ENCODE measurements at places on chromosomes 2 and 18. TPM values are rescaled to one million over a fixed set of nuclear protein-coding genes. Genes with fewer than 3 reads are reported as not detected.

ACMSD gene
- total RNA-seq, result not detected

PER2 gene
- 1.5 TPM for total RNA-seq

MC4R gene
- total RNA-seq, result not detected

ASXL2 gene
- total RNA-seq, result 6.8 TPM

ARHGEF33 gene
- total RNA-seq, result 1.2 TPM

ANKRD53 gene
- 1.5 TPM for total RNA-seq

MROH2A gene
- not detected for total RNA-seq

NAT8 gene
- total RNA-seq, result not detected

ALPP gene
- not detected for total RNA-seq

AKAIN1 gene
- total RNA-seq, result not detected

DTNA gene
- total RNA-seq, result 6.8 TPM

L3MBTL4 gene
- not detected for total RNA-seq

ANKRD29 gene
- 0.59 TPM for total RNA-seq

DUSP19 gene
- 6.5 TPM for total RNA-seq

IL36B gene
- not detected for total RNA-seq

SRD5A2 gene
- total RNA-seq, result not detected

G6PC2 gene
- not detected for total RNA-seq

SIX3 gene
- not detected for total RNA-seq

REG3G gene
- total RNA-seq, result not detected

TRIM43 gene
- total RNA-seq, result not detected

SCYGR4 gene
- total RNA-seq, result not detected

Data from smooth muscle cell of the umbilical artery (primary cell).